ENCODE measurements at places on chromosomes 12 and 14.

- DNase-seq, result no peak
Observed at GRCh38 chr12:116582610-116583009, 23.4 kb downstream of the MAP1LC3B2 start.

- DNase-seq, result peak; percentile 75
Observed at GRCh38 chr12:78420991-78421390, 443.6 kb upstream of the SYT1 start.

- no peak for DNase-seq
Observed at GRCh38 chr12:57208631-57209282, 7.8 kb upstream of the NXPH4 start.

DNA sequence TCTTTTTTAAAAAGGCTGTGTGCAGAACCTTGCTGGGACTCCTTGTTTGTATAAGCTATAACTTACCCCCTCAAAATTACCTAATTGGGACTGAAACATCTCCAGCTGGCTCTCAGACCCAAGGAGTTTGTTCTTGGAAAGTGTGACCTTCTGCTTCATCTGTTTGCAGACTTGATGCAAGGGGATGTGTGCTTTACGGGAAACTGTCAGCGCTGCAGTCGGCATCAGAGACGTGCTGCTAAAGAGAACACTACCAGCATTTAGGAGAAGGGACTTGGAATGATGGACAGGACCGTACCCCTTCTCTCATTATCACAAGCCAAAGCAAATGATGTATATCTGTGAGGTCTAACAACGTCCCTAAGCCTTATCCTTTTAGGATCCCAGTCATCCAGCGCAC, 174.2 kb upstream of the PARP11 start:
- no peak for DNase-seq

DNA sequence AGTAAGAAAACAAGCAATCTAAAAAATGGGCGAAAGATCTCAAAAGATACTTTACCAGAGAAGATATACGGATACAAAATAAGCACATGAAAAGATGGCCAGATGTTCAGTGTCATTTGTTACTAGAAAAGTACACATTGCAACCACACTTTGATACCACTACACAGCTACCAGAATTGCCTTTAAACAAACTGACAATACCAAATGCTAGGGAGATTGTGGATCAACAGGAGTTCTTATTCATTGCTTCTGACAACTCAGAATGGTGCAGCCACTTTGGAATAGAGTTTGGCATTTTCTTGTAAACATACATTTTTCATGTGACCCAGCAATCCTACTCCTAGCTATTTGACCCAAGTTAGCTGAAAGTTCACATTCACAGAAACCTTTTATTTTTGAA, 136.3 kb downstream of the FUT8 start:
- no peak for DNase-seq

- peak; percentile 51 for DNase-seq
Observed at GRCh38 chr12:98754095-98754494, 109.0 kb downstream of the APAF1 start.

DNA sequence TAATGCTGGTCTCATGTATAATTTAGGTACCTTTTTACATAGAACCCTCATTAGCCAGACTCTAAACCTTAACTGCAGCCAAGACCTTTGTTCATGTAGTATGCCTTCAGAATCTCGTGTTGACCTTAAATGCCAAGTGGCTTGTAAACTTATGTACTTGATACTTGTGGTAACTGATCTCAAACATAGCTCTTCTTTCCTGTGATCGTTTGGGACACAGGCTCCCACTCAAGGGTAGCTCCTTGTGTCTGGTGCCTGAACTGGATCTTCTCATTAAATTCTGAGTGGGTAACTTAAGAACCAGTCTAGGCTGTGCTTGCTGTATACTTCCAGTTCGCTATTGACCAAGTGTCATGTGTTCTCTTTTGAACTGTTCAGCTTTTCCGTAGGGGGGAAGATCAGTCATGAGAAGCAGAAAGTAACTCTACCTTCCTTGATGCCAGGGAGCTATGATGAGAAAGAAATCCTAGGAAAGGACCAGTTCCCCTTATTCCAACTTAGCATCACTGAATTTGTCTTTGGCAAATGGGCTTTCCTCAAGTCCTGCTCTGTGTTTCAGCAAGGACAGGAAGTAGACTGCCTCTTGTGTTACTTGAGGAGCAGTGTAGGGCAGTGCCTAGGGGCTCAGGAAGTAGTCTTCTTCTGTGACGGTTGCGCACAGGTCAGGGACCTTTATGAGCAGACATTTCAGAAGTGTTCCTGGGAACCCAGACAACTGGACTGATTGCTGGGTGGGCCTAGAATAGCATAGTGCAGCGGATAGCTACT, 2.5 kb downstream of the LGALS3 start:
- DNase-seq, result peak; percentile 46

GRCh38 chr12:4280351-4281163, 7.0 kb downstream of the CCND2 start:
- DNase-seq, result no peak

GRCh38 chr12:124389138-124389724, 94.3 kb downstream of the RFLNA start:
- peak; percentile 89 for DNase-seq

GRCh38 chr14:24851837-24852236, 198.1 kb downstream of the STXBP6 start:
- DNase-seq, result no peak

- peak; percentile 20 for DNase-seq
Observed at GRCh38 chr12:6635856-6636531, at the start of gene LPAR5. Gene LPAR5, minus strand, starts transcription at chr12:6635959. Its CDS starts 14,711 bp downstream, at chr12:6621248.

GRCh38 chr12:27523305-27523641, 733 bp upstream of the PPFIBP1 start:
- DNase-seq, result no peak

DNA sequence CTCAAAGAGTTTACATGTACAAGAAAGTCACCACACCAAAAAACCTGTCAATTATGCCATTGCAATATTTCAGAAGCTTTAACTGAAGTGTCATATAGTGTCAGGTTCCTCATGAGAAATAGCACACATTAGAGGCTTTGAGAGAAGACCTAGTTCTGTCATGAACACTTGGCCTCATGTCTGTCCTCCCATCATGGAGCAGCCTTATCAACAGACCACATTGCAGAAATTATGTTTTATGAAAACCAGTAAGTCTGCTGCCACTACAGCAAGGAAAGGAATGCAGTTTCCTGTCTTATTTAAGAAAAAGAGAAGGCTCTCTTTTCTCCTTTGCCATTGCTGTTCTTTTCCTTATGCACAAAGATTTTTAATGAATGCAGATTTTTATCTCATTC, 26.2 kb upstream of the CLEC2D start:
- no peak for DNase-seq

- DNase-seq, result peak; percentile 99
Observed at GRCh38 chr14:89912667-89913211, 41.8 kb downstream of the EFCAB11 start.

GRCh38 chr12:69929531-69929930, 104.5 kb downstream of the MYRFL start:
- DNase-seq, result no peak

GRCh38 chr14:103535891-103536565, 7.0 kb downstream of the TRMT61A start:
- no peak for DNase-seq

DNA sequence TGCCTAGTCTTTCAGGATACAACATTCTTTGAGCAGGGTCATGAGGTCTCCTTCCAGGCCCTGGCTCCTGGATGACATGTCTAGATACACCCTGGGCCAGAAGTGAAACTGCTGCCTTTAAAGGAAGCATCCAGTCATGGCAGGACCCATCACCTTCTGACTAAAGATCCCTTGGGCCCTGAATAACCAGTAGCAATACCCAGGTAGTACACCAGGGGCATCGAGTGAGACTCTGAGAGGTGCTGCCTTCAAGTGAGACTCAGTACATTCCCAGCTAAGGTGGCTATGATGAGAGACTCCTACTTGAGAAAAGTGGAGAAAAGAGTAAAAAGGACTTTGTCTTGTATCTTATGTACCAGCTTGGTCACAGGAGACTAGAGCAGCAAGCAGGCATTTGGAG, 23.5 kb downstream of the OR6C68 start:
- DNase-seq, result no peak

GRCh38 chr12:10251669-10252068, 39.0 kb downstream of the GABARAPL1 start:
- no peak for DNase-seq

DNA sequence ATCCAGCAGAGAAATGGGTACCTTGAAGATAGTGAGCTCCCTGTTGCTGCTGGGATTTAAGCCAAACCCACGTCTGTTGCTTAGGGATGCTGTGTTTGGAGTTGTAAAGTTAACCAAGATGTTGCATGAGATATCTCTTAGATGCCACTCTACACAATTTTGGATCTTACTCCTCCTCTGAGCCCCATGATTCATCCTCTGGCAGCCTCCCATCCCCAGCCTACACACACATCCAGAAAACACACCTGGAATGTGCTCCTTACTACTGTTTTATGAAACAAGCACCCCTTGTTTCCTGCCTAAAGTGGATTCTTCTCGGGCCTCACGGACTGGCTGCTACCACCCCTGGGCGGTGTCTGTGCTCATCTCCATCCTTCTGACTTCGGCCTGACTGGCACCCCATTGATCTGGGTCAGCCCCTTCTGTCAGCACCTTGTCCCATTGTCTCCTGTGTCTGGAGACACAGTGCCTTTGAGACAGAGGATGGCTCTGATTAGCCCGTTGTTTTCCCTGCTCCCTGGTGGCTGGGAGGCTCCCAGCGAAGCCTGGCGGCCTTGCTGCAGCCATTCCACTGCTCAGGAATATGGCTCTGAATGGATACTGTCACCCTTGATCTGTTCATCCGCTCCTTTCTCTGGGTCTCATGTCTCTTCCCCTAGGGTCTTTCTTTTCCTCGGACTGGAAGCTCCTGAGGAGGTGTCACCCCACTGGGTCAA, 24.3 kb downstream of the TSPAN9 start:
- peak; percentile 70 for DNase-seq

GRCh38 chr12:14567351-14568162, at the start of gene PLBD1:
Gene PLBD1, minus strand, starts transcription at chr12:14567883. Its CDS starts 187 bp downstream, at chr12:14567696.
- DNase-seq, result peak; percentile 21

DNA sequence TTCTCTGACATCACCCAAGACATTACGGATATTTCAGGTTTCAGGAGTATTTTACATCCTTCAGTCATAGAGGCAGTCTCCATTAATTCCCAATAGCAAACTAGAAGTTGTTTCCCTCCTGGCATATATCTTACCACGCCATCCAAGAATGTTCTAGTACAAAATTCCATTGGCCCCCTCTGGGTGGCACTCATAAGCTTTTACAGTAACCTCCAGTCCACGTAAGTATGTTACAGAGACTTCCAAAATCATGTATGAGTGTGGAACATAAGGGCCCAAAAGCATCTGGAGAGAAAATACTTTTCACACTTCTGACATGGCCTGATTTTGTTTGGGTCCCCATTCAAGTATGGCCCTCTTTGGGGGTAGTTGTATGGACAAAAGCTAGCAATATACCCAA, 58.1 kb upstream of the DHRS4 start:
- DNase-seq, result no peak

DNA sequence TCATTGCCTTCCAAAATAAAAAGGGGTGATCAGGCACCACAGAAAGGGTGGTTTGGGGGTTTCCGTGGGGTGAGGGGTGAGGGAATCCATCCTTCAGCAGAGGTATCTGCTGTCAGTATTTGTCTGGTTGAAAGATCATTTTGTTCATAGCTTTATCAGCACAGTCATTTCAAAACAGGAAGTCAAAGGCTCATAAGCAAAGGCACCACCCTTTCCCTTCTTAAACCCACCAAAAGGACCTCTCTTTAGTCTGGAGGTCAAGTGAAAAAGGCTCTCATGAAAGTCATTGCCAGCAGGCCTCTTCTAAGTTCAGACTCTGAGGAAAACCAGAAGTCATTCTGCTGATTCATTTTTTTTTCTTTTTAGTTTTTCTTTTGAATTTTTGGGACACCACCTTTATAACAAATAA, 6.2 kb downstream of the CHST11 start:
- no peak for DNase-seq

DNA sequence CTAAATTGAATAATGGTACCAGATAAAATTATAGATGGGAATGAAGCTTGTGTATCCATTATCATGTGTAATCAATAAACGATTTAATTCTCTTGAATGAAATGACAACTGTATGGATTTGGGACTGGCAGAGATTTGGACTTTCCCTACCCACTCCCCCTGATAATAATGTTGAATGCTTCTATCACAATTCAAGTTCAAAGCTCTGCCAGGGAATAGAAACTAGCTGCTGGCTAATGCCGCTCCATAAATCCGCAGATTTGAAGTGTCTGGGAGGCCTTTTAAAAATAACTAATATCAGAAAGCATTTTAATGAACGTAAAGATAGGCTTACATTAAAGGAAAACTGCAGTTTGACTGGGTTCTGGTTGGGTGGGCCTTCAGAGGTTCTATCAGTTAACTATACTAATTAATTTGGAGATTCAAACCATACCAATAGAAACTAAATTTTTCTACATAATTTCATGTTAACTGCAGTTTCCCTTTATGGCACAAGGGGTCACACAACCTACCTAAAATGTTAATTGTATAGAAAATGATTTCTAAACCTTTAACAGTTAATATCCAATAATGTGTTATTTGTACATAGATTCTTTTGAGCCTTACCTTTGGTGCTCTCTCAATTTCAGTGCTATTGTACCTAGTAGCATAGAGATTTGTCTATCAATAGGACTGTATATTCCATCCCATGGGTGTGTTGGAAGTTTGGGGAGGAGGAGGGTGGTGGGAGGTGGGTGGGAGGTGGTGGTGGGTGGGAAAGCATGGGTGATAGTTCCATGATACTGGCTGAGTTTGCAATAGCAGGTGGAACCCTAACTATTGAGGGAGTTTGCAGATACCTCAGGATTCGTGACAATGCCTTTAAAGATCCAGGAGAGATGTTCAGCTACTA, 4.9 kb downstream of the HNRNPA1 start:
- no peak for DNase-seq

- no peak for DNase-seq
Observed at GRCh38 chr14:23443411-23443812, 8.0 kb upstream of the MYH7 start.

- no peak for DNase-seq
Observed at GRCh38 chr12:26402648-26403047, 207.3 kb downstream of the SSPN start.

DNA sequence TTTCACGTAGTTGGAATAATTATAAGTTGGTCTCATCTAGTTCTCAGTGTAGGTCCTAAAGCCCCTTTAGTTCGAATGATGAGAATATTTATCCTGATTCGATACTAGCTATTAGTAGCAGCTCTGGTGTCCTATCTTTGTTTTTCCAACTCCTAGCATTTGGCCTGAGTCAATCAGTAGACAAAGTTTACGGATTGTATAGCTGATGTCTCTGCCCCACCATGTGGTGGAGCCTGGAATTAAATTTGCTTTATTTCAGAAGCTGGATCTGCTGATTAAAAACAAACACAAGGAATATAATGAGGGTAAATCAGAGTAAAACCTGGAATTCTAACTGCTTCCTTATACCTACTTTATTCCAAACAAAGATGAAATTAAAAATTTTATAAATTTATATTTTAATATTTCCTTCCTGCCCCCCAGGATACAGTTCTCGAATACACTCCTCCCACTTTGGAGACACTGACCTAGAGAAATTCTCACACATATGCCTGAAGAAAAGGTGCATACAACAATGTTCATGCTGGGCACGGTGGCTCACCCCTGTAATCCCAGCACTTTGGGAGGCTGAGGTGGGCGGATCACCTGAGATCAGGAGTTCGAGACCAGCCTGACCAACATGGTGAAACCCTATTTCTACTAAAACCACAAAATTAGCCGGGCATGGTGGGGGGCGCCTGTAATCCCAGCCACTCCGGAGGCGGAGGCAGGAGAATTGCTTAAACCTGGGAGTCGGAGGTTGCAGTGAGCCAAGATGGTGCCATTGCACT, 7.6 kb upstream of the BRMS1L start:
- DNase-seq, result peak; percentile 41

GRCh38 chr12:27237790-27238771, 6.0 kb upstream of the STK38L start:
- DNase-seq, result no peak
